ENCODE measurements at places on chromosomes 6 and 20.

DNA sequence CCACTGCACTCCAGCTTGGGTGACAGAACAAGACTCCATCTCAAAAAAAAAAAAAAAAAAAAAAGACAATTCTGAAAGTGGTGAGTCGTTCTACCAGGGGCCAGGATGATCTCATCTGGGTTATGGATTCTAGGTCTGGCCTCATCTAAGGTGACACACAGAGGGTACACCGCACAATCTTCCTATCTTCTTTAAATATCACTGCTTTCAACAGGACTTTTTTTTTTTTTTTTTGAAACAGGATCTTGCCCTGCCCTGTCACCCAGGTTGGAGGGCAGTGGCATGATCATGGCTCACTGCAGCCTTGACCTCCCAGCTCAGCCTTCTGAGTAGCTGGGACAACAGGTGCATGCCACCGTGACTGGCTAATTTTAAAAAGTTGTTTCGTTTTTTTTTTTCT lies 67.7 kb downstream of the SLC16A10 start:
- no peak for DNase-seq

DNA sequence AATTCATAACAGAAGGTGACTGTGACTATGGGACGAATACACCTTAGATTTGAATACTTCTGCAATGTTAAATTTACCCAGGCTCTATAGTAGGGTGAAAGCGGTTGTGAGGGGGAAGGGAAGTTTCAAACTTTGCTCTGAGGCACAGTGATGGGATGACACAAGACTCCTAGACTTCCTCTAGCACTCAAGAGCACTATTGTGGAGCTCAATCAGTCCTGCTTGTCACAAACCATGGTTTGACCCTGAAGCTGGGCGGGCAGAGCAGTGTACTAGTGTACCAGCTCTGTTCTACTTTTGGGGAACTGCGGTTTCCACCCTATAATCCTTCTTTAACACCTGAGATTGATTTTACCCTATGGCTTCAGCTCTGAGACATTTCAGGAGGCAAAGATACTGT lies 17.1 kb downstream of the TRIM27 start:
- DNase-seq, result no peak

DNA sequence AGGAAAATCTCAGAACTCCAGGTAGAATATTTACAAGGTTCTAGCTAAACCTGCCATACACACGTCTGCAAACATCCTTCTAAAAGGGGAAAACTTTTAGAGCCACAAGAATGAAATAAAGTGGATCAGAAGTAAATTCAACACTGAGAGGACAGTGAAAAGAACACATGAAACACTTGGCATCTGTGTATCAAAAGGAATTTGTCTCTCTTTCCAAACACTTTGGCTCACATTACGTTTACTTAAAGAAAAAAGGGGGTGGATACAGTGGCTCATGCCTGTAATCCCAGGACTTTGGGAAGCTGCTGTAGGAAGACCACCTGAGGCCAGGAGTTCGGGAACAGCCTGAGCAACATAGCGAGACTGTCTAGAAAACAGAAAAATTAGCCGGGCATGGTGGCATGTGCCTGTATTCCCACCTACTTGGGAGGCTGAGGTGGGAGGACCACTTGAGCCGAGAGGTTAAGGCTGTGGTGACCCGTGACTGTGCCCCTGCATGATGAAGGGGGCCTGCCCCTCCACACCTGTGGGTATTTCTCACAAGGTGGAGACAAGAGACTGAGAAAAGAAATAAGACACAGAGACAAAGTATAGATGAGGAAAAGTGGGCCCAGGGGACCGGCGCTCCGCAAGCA lies 35.4 kb downstream of the NINL start:
- DNase-seq, result no peak

- DNase-seq, result no peak
Observed at GRCh38 chr6:146312608-146313007, 231.0 kb upstream of the RAB32 start.

DNA sequence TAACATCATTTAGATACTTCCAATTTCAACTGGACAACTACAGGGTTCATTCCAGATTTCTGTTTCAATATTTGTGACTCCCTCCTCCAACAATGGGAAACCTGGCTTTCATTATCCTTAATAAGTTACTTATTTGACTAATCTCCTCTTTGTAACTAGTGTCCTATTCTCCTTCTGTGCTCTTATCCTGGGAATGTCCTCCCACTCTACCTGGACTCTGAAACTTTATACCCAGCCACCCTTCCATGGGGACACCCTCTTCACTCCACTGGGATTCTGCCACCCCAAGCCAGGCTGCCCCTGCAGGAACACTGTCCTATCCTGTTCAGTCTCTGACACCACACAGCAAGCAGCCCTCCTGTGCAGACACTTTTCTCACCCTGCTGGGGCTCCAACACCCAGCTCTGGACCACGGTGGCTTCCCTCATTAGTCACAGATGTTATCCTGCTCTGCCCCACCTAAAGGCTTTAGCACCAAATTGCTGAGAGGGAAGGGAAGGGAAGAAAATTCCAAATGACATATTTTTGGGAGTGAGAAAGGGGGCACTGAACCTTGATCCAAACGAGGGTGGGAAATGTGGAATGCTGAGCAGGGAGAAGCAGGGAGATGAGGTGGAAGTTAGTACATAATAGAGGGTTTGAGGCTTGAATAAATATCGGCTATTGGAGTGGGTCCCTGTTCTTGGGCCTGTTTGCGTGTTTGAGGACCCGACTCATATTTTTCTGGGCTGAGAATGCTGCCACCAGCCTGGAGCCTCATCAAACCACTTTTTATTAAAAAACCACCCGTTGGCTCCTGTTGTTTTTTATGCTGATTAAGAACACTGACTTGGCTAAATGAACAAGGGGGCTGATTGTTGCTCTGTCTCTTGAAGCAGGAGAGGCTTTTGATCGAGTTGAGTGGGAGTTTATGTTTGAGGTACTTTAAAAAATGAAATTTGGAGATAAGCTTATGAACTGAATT lies 54.0 kb upstream of the AKIRIN2 start:
- DNase-seq, result no peak

DNA sequence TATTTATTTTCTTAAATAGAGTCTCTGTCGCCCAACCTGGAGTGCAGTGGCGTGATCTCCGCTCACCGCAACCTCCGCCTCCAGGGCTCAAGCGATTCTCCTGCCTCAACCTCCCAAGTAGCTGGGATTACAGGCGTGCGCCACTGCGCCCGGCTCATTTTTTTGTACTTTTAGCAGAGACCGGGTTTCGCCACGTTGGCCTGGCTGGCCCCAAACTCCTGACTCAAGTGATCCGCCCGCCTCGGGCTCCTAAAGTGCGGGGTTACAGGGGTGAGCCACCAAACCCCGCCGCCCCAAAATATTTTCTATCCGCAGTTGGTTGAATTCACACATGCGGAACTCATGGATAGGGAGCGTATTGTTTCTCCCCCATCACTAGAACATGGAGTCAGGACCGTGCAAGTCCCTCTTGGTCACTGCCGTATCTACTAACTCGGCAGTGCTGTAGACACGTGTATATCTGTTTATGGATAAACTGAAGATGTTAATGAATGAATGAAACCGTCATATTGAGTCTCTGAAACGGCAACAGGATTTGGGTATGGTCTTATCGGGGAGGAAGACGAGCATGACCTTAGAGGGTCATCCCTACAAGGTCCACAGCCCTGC lies 904 bp downstream of the MKKS start:
- DNase-seq, result no peak

DNA sequence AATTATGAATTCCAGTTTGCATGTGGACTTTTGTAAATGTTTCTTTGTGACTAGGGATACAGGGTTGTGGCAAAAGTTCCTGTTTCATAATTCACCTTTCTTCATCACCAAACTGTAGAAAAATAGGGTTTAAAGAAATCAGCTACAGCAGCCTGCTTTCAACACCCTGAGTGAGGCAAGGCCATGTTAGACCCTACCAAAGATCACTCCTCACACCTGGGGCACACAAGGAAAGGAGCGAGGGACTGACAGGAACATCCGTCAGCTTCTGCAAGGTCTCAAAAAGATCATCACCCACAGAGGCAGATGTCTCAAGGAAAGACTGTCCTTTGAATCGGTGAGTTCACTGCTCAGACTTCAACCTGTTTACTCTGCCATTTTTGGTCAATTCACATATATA lies 10.5 kb upstream of the STX11 start:
- DNase-seq, result no peak

DNA sequence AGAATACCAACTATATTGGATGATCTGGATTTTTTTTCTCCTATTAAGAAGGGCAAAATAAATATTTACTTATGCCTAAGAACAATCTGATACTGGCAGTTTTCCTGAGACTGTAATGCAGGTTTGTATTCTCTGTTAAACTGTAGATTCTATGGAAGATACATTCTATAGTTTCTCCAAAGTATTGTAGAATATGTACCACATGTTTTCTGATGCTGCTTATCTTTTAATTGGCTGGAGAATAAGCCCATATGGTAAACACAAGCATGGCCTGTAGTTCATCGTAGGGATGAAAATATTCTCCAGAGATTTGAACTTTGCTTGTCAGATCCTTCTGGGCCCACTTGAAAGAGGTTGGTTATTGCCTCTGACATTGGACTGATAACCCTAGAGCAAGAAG lies 99.1 kb downstream of the CENPW start:
- no peak for DNase-seq

- DNase-seq, result no peak
Observed at GRCh38 chr6:118523216-118523615, 24.9 kb upstream of the PLN start.

DNA sequence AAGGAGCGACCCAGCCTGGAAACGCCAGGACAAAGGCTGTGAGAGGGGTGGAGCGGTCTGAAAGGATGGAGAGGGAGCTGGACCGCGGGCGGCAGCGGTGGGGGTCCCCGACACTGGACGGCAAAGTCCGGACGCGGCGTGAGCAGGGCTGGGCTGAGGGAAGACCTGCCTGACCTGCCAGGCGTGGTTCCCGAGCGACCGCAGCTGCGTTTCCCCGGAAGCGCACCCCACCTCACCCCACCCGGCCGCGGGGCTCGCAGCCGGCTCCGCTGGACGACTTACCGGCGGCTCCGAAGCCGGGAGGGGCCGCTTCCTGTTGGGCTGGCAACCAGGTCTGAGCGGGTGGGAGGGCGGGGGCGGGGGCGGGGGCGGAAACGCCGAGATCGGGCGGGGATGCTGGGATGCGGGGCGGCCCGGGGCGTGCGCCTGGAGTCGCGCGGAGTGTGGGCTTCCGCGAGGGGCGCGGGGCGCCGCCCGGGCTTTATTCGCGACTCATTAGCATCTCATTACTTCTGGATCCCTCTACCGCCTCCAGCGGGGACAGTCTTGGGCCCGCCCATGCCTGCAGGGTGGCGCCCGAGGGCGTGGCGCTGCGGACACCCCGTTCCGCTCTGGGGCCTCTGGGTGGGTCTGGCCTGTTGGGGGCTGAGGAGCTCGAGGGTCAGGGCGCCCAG lies at the start of gene MICAL1:
Gene MICAL1, minus strand, starts transcription at position 336 of the 674 bp plus-strand sequence. CDS start 1,576 bp downstream, outside the sequence.
- DNase-seq, result peak; percentile 88

DNA sequence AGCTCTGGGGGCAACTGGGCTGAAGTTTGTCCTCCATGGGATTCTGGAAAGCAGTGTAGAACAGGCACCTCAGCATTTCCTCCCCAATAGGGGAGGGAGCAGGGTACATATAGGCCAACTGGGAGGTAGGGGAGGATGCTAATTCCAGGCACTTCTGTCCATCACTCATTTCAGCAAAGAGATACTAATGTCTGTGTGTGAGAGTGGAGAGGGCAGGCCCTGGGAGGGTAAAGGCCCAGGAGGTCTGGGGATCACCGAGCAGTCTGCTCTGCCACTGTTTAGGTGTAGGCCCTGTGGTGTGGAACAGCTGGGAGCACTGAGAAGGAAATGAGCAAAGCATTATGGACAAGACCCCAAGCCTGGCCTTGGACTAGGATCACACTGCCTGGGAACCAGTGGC lies 158.7 kb downstream of the SLC24A3 start:
- DNase-seq, result no peak

- no peak for DNase-seq
Observed at GRCh38 chr6:110831405-110831804, 16.1 kb upstream of the CDK19 start.

DNA sequence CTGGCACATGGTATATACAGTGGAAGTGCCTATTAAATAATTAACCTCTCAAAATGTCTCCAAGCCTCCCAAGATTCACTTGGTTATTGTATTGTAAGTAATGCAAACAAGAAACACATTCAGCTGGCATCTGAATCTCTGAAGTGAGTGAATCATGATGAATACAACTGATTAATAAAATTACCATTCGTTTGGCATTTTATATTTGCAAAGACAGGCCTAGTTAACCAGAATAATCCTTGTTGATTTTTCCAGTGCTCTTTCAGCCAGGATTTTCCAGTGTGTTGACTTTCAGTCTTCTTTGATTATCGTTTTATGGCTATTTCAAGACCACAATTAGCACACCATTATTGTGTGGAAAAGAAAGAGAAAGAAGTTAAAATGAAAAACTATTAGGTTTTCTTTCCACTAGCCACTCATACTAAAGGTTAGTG lies 20.3 kb downstream of the SLC22A2 start:
- no peak for DNase-seq

GRCh38 chr6:36615018-36615761 lies 21.0 kb downstream of the SRSF3 start:
- DNase-seq, result peak; percentile 17

DNA sequence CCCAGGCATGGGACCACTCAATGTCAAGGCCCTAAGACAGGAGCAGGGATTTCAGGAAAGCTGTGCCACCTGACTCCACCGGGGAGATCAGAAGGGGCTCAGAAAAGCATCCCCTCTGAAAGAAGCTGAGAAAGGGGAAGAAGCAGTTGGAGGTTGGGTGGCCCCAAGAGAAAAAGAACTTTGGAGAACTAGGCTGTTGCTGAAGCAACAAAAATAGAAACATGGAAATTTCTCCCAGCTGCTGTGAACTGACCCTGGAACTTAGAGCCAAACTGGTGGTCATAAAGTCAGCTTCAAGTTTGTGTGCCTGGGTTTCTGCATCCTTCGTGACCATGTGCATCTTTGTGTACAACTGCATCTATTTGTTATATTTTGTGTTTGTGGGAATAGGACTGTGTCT lies 534.5 kb downstream of the MAFB start:
- DNase-seq, result no peak

DNA sequence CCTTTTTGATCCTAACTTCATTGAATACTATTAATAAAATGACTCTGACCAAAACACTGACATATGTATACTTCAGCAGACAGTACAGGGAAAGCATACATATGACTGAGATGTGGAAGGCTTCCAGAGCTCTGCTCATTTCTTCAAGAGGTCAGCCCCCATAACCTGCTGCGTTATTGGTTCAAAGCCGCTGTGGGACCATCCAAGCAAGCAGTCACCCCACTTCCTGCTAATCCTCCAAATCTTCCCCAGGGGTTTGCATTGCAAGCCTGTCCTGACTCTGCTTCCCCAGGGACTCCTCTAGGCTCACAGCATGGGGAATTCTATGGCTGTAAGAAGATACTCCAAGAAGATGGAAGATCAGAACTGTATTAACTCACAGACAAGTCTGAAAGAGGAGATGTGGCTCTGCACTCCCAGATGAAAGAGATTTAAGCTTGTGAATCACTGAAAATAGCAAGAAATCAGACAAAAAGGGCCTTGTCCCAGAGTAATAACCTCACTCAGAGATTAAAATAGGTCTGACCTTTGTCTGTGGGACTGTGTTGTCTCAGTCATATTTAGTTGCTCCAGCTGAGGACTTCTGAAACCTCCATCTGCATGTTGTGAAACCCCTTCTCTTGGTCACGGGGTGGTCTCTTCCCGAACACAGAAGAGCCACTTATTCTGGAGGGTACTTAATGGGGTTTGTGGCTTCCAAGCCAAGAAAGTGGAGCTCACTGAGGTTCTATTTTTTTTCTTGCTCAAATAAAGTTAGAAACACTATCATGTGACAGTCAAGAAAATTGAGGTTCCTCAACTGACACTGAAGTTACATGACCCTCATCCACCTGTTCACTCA lies 101.5 kb upstream of the MARCKS start:
- no peak for DNase-seq
